CD4-positive, alpha-beta T cell (primary cell): ENCODE measurements at places on chromosomes 1 and 21.

GRCh38 chr1:97505816-97506215 lies 415.0 kb downstream of the DPYD start:
- DNase-seq, result no peak

GRCh38 chr1:117026361-117026760 lies 24.8 kb downstream of the CD101 start:
- DNase-seq, result no peak

- no peak for DNase-seq
Observed at GRCh38 chr1:173042806-173043205, 7.9 kb downstream of the TNFSF18 start.

- no peak for DNase-seq
Observed at GRCh38 chr1:112981426-112981825, 25.4 kb upstream of the SLC16A1 start.

- DNase-seq, result peak; percentile 40
Observed at GRCh38 chr1:94335950-94336349, 82.2 kb upstream of the ABCD3 start.

GRCh38 chr1:116429821-116430374 lies 56.9 kb downstream of the ATP1A1 start:
- no peak for DNase-seq

DNA sequence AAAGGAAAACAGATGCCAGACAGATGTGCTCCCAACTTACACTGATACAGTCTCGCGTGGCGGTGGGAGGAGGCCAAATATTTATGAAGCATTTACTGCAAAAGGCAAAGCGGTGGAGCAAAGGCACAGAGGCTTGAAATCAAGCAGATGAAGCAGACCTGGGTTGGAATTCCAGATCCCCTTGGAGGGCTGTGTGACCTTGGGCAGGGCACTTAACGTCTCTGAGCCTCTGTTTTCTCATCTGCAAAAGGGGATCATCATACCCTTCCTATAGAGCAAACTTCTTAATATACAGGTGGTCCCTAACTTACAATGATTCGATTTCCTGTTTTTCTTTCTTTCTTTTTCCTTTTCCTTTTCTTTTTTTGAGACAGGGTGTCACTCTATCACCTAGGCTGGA lies 54.1 kb downstream of the IGSF21 start:
- DNase-seq, result no peak

- no peak for DNase-seq
Observed at GRCh38 chr1:10639775-10640578, 156.5 kb downstream of the CASZ1 start.

- no peak for DNase-seq
Observed at GRCh38 chr1:40567825-40568224, 36.4 kb downstream of the ZNF684 start.
